ENCODE measurements at places on chromosomes 12 and 14.

DNA sequence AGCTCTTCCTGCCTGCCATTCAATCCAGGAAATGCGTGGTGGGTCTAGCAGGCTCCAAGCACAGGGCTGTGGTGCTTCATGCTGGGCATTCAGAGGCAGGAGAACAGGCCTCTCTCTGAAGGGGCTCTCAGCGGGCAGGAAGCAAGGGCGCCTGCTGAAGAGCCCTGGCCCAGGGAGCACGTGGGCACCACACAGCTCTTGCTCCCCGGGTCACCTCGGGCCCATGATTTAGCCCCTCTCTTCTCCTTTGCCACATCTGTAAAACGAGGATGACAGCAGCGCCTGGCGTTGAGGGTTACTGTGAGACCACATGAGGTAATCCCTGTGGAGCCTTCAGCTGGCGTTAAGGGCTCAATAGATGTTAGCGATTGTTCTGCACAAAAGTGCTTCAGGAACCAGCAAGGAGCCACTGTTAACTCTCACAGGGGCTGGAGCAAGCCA lies 37.6 kb upstream of the SPTLC2 start:
- no peak for DNase-seq

DNA sequence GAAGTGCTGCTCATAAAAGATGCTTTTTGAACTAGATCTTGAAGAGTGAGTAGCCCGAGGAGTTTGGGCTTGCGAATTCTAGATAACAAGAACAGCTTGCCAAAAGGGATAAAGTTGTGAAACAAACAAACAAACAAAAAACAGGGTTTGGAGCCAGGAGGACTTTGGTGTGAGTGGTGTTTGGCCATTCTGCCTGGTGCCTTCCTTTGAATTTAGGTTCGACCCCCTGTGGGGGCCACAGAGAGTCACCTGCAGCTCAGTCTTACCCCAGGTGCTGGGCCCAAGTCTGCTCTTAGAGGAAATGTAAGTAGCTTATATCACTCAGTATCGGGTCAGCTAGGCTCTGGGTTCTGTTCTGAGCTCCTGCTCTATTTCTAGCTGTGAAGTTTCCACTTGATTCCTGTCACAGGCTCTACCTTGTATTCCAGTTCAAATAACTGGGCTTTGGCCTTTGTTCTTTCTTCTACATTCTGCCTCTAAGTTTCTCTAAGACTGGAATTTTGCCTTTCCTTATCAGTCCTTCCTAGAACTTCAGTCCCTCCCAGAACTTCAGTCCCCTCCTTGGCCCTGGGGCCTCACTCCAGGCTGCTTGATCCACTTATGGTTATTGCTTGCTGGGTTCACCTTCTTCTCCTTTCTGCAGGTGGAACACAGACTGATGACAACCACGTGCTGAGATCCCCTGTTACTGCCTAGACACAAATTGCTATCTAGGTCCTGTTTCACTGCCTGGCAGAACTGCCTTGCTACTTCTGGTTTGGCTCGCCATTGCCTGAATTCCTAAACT lies 20.5 kb upstream of the DUSP6 start:
- no peak for DNase-seq

- no peak for DNase-seq
Measured at GRCh38 chr14:86712176-86712575, 1182.2 kb downstream of the FLRT2 start.

DNA sequence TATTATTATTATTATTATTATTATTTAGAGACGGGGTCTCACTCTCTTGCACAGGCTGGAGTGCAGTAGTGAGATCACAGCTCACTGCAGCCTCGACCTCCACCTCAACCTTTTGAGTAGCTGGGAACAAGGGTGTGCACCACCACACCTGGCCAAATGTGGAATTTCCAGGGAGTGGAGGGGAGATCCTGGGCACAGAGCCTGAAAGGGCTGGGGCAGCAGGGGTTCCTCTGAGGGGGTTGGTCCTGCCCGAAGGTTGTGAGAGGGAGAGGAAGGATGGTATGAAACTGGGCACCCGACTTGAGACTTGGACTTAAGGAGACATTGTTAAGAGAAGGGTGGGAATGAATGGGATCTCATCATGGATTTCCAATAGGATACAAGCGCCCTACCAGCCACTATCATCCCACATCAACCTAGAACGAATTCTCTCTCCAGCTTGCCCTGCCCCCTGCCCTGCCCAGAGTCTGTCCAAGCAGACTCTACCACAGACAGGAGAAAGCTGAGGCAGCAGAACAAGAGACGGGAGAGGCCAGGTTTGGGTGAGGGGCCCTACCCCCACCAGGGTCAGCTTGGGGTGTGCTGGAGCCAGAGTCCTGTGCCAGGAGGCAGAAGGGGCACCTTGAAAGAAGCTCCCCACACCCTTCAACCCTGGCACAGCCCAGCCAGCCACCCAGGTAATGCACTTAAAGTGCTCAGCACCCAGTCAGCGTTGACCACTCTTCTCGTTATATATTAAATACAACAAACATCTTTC lies 2.4 kb upstream of the DYNC1H1 start:
- DNase-seq = no peak

- DNase-seq = no peak
Measured at GRCh38 chr12:53058674-53059433, 9.0 kb downstream of the TNS2 start.

DNA sequence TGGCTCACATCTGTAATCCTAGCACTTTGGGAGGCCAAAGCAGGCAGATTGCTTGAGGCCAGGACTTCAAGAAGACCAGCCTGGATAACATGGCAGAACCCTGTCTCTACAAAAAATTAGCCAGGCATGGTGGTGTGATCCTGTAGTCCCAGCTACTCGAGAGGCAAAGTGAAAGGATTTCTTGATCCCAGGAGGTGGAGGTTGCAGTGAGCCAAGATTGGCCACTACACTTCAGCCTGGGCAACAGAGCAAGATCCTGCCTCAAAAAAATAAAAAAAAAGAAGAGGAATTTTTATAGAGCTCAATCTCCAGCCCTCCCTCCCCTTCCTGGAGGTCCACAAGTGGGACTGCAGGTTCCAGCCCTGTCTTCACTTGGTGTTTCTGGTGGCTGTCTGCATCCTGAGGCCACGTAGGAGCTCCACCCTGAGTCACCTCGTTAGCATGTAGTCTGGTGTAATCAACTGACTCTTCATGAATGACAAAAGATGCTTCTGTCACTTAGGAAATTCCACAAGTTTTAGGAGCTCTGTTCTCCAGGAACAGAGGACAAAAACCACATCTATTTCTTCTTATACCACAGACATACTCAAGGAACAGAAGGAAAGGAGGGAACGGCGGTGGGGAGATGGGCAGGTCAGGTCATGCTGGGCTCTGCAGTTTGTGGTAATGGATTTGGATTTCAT lies 16.2 kb downstream of the CCDC62 start:
- DNase-seq = no peak

DNA sequence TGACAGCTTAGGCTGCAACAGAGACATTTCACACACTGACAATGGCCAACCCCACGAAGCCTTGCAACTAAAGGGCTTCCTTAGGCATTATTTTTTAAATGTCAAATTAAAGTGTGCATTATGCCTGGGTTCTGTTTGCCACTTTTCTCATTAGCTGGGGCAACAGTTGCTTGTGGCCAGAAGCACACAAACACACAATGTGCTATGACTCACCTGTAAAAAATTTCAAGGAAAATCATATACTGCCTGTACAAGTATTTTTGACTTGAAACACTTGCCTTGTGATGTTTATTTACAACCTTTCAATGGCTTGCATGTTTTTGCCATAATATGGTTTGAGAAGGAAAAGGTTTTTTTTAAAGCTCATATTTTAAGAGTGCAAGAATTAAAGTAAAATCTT lies 1.9 kb downstream of the NTN4 start:
- no peak for DNase-seq

DNA sequence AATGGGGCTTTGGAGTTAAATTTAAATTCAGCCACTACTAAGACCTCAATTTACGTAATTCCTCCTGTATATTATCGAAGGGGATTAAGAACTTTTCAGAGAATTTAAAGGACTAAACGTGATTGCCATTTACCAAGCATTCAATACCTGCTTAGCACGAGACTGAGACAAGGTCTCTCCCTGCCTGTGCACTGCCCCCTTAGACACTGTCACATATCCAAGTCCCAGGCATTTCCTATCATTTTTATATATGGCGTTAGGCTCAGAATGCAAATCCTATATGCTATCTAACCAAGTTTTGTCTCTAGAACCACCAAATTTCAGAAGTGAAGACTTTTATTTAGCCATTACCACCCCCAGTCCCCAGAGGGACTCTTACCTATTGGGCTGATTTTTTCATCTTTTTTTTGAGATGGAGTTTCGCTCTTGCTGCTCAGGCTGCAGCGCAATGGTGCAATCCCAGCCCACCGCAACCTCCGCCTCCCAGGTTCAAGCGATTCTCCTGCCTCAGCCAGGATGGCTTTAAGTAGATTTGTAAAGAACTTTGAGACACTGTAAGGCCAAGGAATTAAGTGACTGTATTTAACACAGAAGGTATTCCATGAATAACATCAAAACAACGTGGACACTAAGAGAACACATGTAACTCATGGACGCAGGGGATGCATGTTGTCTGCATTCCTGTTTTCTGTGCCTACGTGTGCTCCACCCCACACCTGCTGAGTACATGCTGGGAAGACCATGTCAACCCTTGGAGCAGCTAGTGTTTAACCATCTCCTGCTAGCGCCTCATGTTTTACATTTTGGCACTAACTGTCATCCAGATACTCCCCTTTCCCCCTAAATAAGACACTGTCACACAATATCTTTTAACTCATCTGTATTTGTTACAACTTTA lies 6.4 kb downstream of the HSP90AA1 start:
- no peak for DNase-seq

- no peak for DNase-seq
Measured at GRCh38 chr14:76546426-76547221, 170.7 kb downstream of the ESRRB start.

DNA sequence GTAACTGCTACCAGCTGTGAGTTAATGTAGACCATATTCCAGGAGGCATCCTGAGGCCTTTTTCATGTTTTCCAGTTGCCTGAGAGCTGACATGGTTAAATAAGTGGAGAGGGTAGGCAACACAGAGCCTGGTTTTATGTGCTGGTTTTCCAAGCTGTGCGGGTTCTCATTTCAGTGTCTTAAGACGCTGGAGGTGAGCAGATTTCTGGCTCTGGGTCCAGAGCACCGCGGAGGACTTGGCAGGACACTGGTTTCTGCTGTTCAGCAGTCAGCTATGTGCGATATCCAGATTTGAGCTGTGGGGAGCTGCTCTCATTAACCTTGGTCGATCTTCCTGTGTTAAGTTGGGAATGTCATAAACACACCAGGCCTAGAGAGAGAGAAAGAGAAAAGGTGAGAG lies 680.8 kb downstream of the BCL11B start:
- no peak for DNase-seq

DNA sequence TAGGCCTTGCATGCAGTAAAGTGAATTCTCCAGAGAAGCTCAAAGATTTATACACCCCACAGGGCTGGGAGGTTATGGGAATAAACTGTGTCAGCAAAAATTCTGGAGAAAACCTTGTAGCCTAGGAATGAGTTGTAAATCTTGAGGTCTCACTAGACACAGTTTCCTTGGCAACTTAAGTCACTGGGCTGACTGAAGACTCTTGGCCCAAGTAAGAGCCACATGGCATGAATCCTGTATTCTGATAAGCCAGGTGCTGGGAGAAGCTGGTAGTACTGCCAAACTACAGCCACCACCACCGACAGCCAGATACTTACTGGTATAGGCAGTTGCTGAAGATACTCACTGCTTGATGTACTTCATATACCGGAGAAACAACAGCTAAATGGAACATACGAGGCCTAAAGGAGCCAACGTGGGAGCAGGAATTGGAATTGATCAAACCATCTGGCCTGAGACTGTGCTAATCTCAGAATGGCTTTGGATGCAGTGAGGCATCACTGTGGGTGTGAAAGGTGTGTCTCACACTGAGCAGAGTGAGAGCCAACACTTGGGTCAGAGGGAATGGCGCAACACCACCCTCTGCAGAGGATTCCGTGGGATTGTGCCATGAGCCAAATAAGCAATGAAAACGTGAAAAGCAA lies 102.8 kb upstream of the TMCC3 start:
- DNase-seq = no peak

GRCh38 chr12:4587108-4587507 lies 25.1 kb downstream of the DYRK4 start:
- DNase-seq = no peak

- DNase-seq = no peak
Measured at GRCh38 chr14:21103411-21103709, 2.5 kb downstream of the TMEM253 start.

- DNase-seq = no peak
Measured at GRCh38 chr12:89544022-89544421, 18.2 kb upstream of the POC1B start.

DNA sequence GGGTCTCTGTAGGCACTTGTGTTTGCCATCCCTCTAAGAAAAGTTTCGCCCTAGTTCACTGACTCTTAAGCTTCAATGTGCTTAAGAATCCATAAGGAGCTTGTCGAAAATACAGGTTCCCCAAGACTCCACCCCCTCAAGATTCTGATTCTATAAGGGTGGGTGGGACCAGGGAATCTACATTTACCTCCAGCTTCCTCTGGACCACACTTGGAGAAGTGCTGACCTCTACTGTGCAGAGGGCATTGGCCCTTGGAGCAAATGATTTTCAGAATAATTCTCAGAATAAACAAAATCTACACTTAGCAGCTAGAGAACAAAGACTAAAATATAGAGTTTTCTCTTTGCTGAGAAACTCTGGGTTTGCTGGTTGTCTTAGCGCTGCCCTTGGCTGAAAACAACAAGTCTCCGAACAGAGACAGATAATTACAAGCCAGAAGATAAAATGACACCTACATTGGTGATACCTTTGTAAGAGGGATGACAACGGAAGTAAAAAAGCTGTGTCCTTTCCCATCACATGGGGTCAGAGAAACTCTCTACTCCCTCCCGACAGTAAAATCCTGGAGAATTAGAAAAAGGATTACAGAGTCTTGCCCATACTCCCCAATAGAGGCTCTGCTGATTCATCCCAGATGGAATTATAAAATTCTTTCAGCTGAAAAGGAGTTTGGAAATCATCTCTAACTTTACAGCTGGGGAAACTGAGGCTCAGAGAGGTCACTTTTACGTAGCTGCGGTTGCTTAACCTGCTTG lies 4.8 kb downstream of the TGFB3 start:
- no peak for DNase-seq

DNA sequence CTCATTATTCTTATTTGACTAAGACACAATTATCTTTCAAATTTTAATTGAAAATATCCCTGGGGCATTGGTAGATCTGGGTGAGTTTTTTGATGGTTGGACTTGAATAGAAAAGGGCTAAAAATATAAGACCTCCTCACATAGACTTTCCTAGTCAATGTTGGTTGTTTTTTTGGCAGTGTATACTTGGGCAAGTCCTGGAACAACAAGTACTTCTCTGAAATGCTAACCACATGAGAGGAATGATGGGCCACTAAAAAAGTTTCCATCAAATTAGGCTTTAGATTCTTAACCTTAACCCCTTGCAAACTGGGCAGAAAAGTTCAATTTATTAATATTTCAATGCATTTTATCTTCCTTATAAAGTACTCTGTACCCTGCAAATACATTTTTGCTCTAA lies 97.6 kb downstream of the FGD4 start:
- DNase-seq = no peak

GRCh38 chr14:92587700-92588085 lies 74.1 kb downstream of the RIN3 start:
- DNase-seq = no peak

DNA sequence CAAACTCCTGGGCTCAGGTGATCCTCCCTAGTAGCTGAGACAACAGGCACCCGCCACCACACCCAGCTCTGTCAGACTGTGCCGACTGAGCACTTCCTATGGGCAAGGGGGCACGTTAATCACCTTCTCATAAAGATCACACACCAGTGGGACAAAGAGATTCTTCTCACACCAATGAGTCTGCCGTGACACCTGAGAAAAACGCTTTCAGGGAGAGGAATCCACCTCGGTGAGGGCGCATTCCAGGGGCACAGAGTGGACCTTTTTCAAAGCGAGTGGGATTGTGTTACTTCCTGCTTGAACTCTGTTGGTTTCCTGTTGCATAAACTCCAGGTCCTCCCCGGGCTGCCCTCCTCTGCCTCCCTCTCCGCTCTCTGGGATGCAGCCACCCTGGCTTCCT lies 17.5 kb upstream of the SCARB1 start:
- no peak for DNase-seq
